ENCODE measurements at places on chromosomes 2 and 18. TPM values are rescaled to one million over a fixed set of nuclear protein-coding genes. Genes with fewer than 3 reads are reported as not detected.

Gene CEBPZOS
- total RNA-seq = 36.3 TPM

DNA sequence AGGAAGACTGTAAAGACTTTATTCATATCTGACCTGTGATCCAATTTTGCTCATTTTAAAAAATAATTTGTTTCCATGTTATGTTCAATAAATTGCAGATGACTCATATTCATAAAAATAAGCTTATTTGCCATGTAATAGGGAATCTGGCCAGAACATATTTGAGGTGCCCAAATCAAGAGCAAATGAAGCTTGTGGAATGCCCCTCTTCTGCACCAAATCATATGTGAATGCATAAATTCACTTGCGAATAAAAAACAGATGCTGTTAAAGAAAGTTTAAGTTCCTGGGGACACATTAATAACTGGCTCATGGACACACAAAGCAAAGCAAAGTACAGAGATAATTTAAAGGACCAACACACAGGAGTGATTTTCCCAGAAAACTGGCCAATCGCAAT is 279.0 kb upstream of the CDH2 start:
- H3K27me3 ChIP-seq = no peaks in the 10 kb centered on the region
- no peaks in the 10 kb centered on the region for H3K36me3 ChIP-seq
- H3K27ac ChIP-seq = no peak overlapping the region
- no peak overlapping the region for H3K4me3 ChIP-seq
- DNase-seq = no peak

GRCh38 chr18:75204269-75204731 is 4.6 kb downstream of the PTGR3 start:
- peaks cover 41% of the 10 kb centered on the region for H3K4me1 ChIP-seq
- H3K4me3 ChIP-seq = no peak overlapping the region
- no peak for DNase-seq
- H3K36me3 ChIP-seq = peaks cover 45% of the 10 kb centered on the region
- H3K27me3 ChIP-seq = peaks cover 20% of the 10 kb centered on the region

- H3K27ac ChIP-seq = no peak overlapping the region
- no peak overlapping the region for H3K4me3 ChIP-seq
- peaks cover 45% of the 10 kb centered on the region for H3K27me3 ChIP-seq
- H3K36me3 ChIP-seq = no peaks in the 10 kb centered on the region
- no peak for DNase-seq
Measured at GRCh38 chr2:95343429-95344214, 46.5 kb downstream of the KCNIP3 start.

GRCh38 chr2:29269765-29270109 is 154.5 kb downstream of the CLIP4 start:
- no peak overlapping the region for H3K4me3 ChIP-seq
- no peak for DNase-seq
- no peak overlapping the region for H3K27ac ChIP-seq
- no peaks in the 10 kb centered on the region for H3K36me3 ChIP-seq
- peaks cover 16% of the 10 kb centered on the region for H3K27me3 ChIP-seq

- H3K27ac ChIP-seq = no peak overlapping the region
- peaks cover 3% of the 10 kb centered on the region for H3K27me3 ChIP-seq
- no peaks in the 10 kb centered on the region for H3K4me1 ChIP-seq
- no peak overlapping the region for H3K4me3 ChIP-seq
- DNase-seq = no peak
Measured at GRCh38 chr2:187575751-187576067, 21.5 kb upstream of the TFPI start.

DNA sequence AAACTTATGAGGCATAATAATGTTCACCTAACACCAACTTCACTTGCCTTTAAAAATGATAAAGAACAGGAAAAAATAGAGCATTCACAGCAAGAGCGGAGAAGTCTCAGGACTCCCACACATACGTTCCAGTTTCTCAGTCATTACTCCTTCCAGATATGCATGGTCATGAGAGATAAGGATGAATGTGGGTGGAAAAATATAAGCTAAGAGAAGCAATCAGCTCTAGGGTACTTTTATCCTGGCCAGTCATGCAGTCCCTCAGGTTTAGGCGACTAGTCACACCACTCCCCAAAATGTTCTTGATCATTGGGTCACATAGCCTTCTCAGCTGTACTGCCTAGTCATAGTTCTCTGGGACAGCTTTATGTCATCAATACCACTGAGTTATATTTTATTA is 29.2 kb upstream of the CCDC178 start:
- no peak overlapping the region for H3K27ac ChIP-seq
- no peak for DNase-seq
- no peaks in the 10 kb centered on the region for H3K36me3 ChIP-seq
- H3K4me1 ChIP-seq = no peaks in the 10 kb centered on the region
- H3K27me3 ChIP-seq = no peaks in the 10 kb centered on the region
